Stimulated activated CD8-positive, alpha-beta memory T cell treated with anti-CD3 and anti-CD28 coated beads, Interleukin-15, amount 100 ng/mL, for 48 hours (primary cell): ENCODE measurements at places on chromosomes 3 and 15.
A peak's percentile ranks its signal among the peaks of the same experiment; 100 is the strongest.

DNA sequence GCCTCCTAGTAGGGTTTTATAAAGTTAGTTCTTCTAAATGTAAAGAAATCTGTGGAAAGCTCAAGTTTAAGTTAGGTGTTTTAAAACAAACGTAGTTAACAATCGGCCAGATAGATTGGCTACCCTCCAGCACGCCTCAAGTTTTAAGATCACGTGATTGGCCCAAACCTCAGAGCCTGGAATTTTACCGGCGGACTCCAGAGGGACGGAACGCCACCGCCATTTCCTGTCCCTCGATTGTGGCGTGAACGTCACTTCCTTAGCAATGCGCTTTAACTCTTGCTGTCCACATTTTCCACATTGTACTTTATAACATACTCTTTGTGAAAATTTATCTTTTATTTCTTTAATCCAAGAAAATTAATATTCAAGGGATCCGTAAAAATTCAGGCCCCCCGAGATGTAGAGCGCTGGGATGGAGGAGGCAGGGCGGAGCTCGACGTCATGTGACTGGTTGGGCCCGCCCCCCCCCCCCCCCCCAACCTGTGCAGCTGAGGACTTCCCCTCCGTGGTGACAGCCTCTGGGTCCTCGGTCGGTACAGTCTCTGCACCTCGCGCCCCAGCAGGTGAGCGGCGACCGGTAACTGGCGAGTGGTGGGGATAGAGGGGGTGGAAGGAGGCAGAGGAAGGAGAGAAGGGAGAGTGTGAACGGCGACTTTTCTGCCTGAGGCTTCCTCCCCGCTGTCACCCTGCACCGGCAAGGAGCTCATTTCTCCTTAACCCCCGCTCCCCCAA, at the start of gene ATP6V1A:
ATP6V1A (plus strand) TSS at position 488 of the 735 bp plus-strand sequence. CDS start 31,719 bp downstream, outside the sequence.
- DNase-seq, result peak; percentile 75

- DNase-seq, result no peak
These were observed 6.4 kb upstream of the EXOG start for GRCh38 chr3:38489766-38490165.

DNA sequence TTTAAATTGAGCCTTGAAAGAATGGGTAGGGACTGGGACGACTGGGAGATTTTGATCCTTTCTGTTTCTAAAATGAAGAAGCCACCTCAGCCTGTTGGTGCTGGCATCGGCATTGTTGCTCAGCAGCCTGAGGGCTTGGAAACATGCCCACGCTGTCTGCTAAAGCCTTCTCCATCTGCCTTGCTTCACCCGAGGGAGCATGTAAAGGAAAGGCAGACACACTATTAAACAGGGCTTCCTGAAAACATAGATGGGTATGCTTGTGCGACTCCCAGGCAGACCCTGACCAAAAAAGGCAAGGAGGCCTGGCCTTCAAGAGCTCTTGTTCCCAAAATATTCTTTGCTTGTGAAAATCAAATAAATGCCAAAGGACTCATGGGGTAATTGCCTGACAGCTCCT, 84.2 kb upstream of the SLC4A7 start:
- no peak for DNase-seq

GRCh38 chr3:45104715-45105711, 41.2 kb downstream of the CDCP1 start:
- DNase-seq, result no peak

GRCh38 chr3:38579141-38579540, 70.3 kb downstream of the SCN5A start:
- no peak for DNase-seq

DNA sequence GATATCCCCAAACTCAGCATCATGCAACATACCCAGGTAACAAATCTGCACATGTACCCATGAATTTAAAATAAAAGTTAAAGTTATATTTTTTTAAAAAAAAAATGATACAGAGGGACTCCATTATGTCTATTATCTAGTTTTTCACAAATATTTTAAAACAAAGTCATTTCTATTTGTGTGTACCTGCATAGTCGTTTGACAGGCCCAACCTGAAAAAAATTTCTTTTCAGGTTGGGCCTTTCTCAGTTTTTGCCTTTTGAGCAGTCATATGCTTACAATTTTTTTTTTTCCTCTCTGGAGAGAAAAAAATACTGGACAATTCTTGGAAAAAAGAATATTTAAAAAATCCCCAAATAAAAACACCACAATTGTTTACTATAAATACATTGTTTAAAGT, 459.5 kb downstream of the FOXP1 start:
- no peak for DNase-seq

GRCh38 chr3:36762918-36763849, 1.2 kb downstream of the DCLK3 start:
- DNase-seq, result no peak

GRCh38 chr15:43520138-43520537, 2.7 kb downstream of the MAP1A start:
- no peak for DNase-seq

- DNase-seq, result no peak
These were observed 48.7 kb downstream of the CNOT10 start for GRCh38 chr3:32733631-32734229.

GRCh38 chr3:33061782-33062181, 35.2 kb downstream of the GLB1 start:
- no peak for DNase-seq

- no peak for DNase-seq
These were observed 36.3 kb downstream of the APBA2 start for GRCh38 chr15:28921919-28922706.
